ENCODE measurements at places on chromosomes 6 and 20.

GRCh38 chr6:15427331-15428070 lies 181.6 kb downstream of the JARID2 start:
- DNase-seq: peak; percentile 29

DNA sequence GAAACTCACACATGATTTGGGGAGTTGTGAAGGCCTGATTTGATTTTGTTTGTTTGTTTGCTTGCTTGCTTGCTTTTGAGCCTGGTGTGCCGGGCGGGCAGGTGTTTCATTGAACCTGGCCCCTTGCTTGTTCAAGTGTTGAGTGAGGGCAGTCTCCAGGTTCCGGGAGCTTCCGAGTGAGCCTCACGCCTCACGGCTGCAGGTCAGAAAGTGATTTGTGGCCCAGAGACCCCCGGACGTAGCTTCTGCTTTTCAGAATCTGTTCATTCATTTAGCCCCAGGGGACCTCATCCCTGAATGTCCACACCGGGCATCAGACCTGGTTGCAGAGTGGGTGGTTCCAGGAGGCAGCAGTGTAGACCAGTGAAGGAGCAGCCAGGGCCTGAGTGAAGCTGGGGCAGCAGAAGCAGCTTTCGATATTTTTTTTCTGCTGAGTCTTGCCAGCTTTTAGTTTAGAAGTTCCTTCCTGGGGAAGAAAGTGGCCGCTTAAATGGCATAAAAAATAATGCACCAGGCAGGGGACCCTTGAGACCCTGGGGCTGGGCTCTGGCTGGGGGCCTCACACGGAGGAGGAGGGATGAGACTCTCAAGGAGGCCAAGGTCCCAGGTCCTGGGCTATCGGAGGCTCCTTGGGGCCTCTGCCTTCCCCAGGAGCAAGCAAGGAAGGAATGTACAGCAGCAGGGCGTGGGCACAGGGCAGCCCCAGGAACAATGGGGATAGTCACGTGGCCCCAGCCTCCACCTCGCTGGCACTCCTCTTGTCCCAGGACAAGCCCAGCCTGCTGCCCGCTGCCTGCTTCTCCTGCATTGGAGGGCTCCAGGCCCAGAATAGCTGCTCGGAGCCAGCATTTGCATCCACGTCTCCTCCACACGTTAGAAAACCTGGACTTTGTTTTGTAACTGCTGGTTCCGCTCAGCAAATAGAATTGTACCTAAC lies 89.2 kb upstream of the BHLHE23 start:
- no peak for DNase-seq

DNA sequence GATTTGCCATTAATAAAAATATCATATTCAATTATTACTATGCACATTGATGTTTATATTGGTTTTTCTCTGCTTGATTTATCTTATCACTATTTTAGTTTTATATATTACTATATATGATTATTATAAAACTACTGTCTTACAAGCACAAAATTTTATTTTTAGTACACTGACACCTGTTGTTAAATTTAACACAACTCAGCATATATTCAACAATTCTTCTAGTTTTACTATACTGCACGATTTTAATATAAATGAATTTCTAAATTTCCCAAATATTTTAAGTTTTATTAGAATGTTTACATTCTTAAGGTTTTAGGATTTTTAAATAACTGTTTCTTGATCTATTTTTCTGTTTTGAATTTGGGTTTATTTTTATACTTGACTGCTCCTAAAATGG lies 889.8 kb upstream of the GJE1 start:
- no peak for DNase-seq

GRCh38 chr6:74574794-74575193 lies 631.1 kb downstream of the COL12A1 start:
- DNase-seq: peak; percentile 61

- no peak for DNase-seq
Observed at GRCh38 chr6:126664271-126664670, 324.4 kb downstream of the CENPW start.

GRCh38 chr6:166921570-166921969 lies 34.8 kb downstream of the RNASET2 start:
- no peak for DNase-seq

GRCh38 chr6:14966096-14966905 lies 279.6 kb upstream of the JARID2 start:
- no peak for DNase-seq

GRCh38 chr6:24478903-24479302 lies 10.5 kb downstream of the GPLD1 start:
- DNase-seq: no peak

DNA sequence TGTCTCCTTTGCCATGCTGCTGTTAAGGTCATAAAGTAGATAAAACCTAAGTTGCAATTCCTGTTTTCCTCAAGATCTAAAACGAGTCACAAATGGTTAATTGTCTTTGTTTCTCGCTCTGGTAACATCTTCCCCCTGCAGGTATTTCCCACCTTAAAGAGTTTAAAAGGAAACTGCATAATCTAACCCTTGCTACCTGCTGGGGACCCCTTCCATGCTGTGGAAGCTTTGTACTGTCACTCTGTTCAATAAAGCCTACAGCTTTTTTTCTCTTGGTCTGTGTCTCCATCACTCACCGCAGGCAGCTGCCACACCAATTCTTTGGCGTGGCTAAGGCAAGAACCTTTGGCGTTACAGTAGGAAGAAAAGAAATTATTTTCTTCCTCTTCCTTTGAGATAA lies 117.7 kb upstream of the GJE1 start:
- no peak for DNase-seq

DNA sequence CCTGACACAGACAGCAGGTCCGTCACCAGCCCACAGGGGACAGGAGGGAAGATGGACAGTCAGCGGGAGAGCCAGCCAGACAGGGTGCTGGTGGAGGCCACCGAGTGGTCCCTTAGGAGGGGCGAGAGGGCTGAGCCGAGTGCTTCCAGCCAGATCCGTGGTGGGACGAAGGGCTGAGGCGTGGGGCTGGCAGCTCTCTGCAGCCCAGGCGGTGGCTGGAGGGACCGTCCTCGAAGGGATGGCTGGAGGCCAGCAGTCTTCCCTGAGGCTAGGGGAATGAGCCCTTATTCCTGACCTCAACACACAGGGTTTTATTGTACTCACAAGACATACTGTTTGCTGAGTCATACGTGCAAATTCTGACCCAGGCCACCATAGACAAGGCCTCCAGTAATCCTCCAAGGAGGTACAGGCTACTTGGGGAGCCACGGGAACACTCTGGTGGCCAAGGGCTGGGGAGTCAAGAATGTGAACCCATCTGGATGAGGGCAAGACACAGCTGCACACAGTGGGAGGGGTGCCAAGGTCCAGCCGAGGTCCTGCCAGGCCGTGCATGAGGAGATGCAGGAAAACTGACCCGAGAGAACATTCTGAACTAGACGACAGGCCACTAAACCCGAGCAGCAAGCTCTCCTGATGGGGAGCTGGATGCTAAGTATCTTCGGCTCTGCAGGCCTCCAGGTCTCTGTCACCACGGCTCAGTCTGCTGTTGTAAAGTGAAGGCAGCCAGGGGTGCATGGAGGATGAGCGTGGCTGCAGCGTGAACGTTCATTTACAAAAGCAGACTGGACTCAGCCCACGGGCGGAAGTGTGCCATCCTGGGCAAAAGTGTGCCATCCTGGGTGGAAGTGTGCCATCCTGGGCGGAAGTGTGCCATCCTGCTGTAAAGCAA lies 242.5 kb downstream of the TTLL2 start:
- DNase-seq: no peak

DNA sequence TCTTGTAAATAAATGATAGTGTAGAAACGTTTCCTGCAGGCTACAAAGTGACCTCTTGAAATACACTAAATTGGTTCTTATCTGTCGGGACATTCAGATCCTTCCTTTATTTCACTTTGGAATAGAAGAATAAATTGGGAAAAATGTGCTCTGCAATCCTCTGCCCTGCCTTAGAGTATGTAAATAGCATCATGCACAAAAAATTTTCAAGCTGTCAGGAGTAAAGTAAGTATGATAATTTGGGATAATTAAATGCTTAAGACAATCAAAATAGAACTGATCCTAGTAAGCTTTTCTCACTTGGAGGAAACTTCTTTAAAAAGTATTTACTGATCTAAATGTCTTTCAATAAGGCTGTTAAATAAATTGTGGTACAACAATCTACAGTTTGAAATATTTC lies 3.1 kb upstream of the TPBG start:
- DNase-seq: no peak

DNA sequence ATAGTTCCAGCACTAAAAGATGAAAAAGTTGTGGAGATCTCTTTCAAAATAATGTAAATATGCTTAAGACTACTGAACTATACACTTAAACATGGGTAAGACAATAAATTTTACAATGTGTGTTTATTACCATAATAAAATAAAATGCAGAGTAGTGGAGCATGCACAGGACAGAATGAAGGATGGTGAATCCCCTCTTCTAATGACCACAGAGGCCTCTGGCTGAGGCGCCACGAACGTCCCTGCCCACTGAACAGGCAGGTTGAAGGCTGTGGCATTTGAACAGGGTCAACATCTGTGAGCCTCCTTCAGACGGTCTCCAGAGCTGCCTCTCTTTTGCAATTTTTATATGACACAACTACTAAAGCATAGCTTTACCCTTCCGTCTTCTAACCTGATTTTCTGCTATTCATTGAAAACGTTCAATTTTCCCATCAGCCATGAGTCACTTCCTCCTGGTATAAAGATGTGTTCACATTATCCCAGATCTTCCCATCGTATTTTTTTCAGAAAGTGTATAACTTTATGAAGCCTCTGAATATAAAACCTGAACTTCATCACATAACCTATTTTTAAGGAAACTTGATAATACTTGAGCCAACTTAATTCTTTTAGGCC lies 37.8 kb downstream of the ADGRF4 start:
- no peak for DNase-seq

GRCh38 chr6:132130626-132131298 lies 179.6 kb upstream of the CCN2 start:
- peak; percentile 47 for DNase-seq

- DNase-seq: no peak
Observed at GRCh38 chr6:162198925-162199324, 528.6 kb downstream of the PRKN start.

- DNase-seq: peak; percentile 75
Observed at GRCh38 chr6:83884523-83884922, 25.0 kb downstream of the CYB5R4 start.

- peak; percentile 33 for DNase-seq
Observed at GRCh38 chr20:50312682-50313521, 122.3 kb downstream of the CEBPB start.
